Activated gamma-delta T cell treated with anti-CD3 and anti-CD28 coated beads, Interleukin-2, amount 50 U/mL, for 16 hours (primary cell): ENCODE measurements at places on chromosomes 2 and 18.

DNA sequence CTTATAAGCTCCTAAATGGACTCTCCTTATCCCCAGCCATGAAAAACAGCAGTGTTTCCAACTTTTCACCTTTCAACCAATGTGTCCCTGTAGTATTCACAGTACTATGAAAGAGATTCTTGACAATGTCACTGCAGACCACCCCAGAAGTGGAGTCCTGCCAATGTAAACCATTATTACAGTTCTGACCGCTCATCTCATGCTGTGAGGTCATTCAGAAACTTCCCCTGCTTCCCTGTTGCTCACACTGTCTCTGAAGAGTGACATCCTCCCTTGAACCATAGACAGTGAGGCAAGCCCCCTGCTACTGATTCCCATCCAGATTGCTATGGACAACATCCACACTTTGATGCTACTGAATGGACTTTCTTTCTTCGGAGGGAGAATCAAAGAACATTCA lies 1523.7 kb upstream of the ACVR2A start:
- no peak for DNase-seq

- no peak for DNase-seq
These were observed 2.2 kb upstream of the KCNH7 start for GRCh38 chr2:162840598-162841246.

GRCh38 chr2:240914645-240915525 lies 8.7 kb downstream of the CROCC2 start:
- no peak for DNase-seq

GRCh38 chr2:169721016-169721415 lies 12.6 kb upstream of the KLHL23 start:
- DNase-seq, result no peak

DNA sequence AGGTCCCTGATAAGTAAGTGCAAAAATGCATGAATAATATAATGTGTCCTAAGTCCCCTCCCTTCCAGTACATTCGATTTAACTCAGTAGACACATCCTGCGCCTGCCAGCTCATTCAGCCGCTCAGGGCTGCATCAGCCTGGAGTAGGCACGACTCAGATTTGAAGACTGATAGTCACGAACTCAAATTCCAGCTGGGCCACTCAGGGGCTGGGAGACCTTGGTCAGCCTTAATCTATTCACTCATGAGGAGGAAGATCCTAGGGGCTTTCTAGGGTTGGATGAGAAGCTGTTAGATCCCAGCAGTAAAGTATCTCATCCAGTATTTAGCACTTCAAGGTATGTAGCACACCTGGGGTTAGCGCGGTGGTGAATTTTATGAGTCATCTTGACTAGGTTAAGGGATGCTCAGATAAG lies 98.9 kb upstream of the ODC1 start:
- DNase-seq, result no peak

- peak; percentile 41 for DNase-seq
These were observed 22.2 kb downstream of the FAP start for GRCh38 chr2:162221064-162221463.

DNA sequence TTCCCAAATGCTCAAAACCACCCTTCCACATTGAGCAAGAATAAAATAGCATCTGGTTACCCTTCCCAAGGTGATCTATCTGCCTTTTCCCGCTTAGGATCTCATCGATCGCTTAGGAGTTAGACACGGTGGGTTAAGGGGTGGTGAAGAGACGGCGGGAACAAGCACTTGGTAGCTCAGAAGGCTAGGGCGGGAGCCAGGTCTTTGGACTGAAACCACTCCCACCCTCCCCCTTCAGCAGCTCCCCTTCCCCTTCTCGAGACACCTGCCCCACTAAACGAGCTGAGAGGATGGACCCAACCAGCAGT lies 513 bp downstream of the THOC1 start:
- DNase-seq, result no peak

DNA sequence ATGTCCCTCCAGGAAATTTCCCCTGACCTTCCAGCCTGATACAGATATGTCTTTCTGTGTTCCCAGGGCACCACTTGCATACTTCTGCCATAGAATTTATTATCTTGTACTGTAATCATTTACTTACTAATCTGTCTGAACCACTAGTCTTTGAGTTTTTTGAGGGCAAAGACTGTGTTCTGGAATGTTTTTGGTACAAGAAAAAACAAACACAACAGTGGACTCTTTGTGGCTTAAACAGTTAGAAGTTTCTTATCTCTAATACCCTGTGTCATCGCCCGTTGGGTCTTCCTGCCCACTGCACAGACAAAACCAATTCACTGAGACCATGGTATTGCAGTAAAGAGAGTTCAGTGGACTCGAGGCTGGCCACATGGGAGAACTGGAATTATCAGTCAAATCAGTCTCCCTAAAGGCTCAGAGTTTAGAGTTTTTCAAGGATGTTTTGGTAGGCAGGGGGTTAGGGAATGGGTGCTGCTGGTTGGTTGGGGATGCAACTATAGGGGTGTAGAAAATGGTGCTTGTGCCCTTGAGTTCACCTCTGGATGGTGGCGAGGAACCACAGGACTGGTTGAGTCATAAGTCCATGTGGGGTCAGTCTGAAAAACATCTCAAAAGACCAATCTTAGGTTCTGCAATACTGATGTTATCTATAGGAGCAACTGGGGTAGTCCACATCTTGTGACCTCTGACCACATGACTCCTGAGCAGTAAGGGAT lies 20.3 kb downstream of the RALB start:
- no peak for DNase-seq

DNA sequence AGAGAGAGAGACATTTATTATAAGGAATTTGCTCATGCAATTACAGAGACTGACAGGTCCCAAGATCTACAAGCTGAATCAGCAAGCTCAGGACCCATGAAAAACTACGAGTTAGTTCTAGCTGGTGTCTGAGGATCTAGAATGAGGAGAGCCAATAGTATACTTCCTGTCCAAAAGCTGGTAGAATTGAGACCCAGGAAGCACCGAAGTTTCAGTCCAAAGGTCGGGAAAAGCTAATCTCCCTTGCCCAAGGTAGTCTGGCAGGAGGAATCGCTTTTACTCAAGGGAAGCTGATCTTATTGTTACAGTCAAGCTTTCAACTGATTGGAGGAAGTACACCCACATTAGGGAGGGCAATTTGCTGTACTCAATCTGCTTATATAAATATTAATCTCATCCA lies 389.6 kb downstream of the ADCYAP1 start:
- DNase-seq, result no peak

GRCh38 chr2:188734691-188735090 lies 239.5 kb upstream of the COL3A1 start:
- no peak for DNase-seq

GRCh38 chr2:105309147-105309545 lies 20.4 kb downstream of the TGFBRAP1 start:
- DNase-seq, result no peak

- no peak for DNase-seq
These were observed 70.1 kb downstream of the QPCT start for GRCh38 chr2:37414470-37414949.

GRCh38 chr2:66433945-66434678 lies 813 bp upstream of the MEIS1 start:
- DNase-seq, result no peak

- DNase-seq, result no peak
These were observed 33.7 kb upstream of the SNTG2 start for GRCh38 chr2:916935-917334.

DNA sequence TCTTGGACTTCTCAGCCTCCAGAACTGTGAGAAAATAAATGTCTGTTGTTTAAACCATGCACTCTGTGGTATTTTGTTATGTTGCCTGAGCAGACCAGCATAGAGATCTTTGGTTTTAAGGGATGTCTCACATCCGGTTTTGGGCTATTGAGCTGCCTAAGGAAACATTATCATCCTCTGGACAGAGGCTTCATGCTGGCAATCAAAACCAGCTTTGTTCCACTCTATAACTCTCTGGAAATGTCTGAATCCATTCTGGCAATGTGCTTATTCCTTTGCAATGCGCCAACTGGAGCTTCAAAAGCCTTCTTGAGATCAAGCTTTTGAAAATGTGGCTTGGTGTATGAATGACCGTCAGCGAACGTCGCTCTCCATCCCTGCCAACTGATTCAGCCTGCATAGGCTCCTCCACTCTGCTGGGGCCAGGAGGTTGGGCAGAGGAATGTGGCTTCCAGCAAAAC lies 183.6 kb upstream of the MGAT5 start:
- no peak for DNase-seq

GRCh38 chr2:195092341-195092740 lies 564.7 kb upstream of the SLC39A10 start:
- DNase-seq, result no peak

GRCh38 chr2:176162911-176163671 lies 6.0 kb downstream of the HOXD3 start:
- no peak for DNase-seq

GRCh38 chr2:239104800-239105199 lies 256.9 kb downstream of the TWIST2 start:
- no peak for DNase-seq

- DNase-seq, result no peak
These were observed 273.6 kb upstream of the NRP2 start for GRCh38 chr2:205408696-205409095.

- DNase-seq, result no peak
These were observed 45.2 kb upstream of the SMAD2 start for GRCh38 chr18:47975701-47976100.

DNA sequence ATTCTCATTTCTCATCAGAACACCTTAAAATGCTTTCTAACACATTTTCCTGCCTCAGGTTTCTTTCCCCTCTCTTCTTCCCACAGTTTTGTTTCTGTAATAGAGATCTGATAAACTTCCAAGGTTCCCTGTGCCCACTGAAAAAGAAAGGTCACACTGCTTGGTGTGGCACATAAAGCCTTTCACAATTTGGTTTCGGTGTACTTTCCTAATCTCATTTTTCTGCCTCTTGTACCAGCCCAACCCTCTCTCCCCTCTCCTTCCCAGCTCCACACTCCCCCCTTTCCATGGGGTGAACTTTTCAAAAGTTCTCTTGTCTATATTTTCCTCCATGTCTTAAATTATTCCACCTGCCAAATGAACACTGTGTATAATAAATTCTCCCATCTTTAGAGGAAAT lies 7.2 kb downstream of the EIF2AK3 start:
- DNase-seq, result no peak

DNA sequence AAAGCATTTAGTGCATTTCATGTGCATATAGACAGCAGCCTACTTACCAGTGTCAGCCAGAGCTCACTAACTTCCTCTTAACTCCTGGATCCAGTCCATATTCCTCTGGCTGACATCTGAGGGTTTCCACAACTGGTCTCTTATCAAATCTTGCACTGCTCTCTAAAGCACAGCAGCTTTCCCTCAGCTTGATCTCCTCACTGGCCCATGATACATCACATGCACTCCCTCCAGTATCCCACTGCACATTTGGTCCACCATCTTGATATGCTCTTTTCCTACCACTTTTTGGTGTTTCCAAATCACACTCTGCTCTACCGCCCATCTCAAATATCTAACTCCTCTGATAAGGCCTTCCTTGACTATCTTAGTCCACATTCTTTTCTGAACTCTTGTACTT lies 105.0 kb upstream of the ZFP36L2 start:
- DNase-seq, result no peak

DNA sequence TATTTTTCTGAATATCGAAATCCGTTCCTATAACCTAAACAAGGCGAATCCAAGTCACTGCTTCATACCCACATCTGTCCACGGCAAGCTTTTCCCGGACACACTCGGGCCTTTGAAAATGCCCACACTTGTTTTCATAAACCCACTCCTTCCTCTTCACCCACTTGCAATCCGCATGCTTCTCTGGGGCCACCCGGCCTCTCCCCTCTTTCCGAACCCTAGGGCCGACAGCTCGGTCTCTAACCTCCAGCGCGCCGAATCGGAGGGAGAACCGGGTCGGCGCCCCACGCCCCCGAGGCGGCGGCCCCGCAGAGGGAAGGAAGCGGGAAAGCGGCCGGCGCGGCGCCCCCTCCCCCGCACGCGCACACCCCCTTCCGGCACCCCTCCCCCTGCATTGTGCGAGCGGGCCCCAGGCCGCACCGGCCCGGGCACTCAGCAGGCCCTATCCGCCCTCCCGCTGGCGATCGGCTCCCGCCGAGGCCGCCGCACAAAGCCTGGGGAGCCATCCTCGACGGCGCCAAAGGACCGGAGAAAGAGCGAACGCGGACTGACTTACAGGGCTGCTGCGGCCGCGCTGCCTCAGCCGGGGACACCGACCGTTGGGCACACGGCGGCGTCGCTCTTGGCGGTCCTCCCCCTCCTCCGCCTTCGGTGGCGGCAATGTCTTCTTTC lies 467 bp downstream of the PUM2 start:
- peak; percentile 39 for DNase-seq

DNA sequence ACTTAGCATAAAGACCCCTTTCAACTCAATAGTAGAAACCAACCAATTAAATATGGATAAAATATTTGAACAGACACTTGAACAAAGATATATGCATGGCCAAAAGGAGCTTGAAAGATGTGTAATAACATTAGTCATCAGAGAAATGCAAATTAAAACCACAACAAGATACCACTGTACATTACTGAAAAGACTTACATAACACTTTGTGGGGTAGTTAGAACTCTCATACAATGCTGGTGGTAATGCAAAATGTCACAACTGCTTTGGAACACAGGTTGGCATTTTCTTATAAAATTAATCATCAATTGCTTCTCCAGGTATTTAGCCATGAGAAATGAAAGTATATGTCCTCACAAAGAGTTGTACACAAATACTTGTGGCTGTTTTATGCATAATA lies 60.7 kb downstream of the TTC27 start:
- DNase-seq, result no peak

- no peak for DNase-seq
These were observed 16.7 kb downstream of the CPSF3 start for GRCh38 chr2:9440058-9440727.

- no peak for DNase-seq
These were observed 2.9 kb downstream of the RNF144A start for GRCh38 chr2:6919901-6920742.

- no peak for DNase-seq
These were observed 124.2 kb downstream of the RNF144A start for GRCh38 chr2:7041421-7041820.

DNA sequence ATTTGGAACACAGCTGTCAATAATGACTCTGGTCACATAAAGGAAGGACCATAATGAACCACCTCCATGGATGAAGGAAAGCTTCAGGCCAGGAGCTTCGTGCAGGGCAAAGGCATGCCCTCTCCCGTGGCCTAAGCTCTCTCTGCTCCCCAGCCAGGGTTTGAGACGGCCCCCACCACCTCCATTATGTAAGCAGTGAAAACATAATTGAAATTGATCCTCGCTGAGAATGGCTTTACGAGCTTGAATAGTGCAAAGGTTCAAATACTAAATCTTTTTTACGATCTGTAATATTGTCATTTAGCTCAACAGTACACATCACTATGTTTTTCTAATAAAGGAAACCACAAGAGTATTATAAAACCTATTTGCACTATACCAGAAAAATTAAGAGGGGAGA lies 5.2 kb upstream of the EDAR start:
- no peak for DNase-seq
